ENCODE measurements at places on chromosomes 7 and 10. TPM values are rescaled to one million over a fixed set of nuclear protein-coding genes. Genes with fewer than 3 reads are reported as not detected.

Gene CPA5
- total RNA-seq = not detected

GRCh38 chr10:101400585-101400984, 46.6 kb downstream of the BTRC start:
- DNase-seq = no peak

- DNase-seq = no peak
Observed at GRCh38 chr10:7000061-7000460, 410.8 kb downstream of the SFMBT2 start.

DNA sequence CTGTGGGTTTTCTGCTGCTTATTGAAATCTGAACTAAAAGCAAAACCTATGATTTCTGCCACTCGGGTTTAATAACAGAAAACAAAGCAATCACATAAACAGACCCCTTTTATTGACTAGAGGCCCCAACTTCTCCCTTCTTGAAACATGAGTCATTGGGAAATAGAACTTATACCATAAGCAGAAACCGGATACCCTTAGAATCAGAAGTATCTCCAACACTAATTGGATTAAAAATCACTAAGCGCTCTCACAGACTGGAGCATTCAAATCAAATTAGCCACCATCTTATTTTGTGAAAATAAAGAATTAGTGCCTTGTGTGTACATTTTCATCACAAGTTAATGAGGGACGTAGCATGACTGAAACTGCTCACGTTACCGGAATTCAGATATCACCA, 206.9 kb downstream of the WDR11 start:
- DNase-seq = no peak

- DNase-seq = no peak
Observed at GRCh38 chr7:132377015-132377414, 199.3 kb downstream of the PLXNA4 start.

DNA sequence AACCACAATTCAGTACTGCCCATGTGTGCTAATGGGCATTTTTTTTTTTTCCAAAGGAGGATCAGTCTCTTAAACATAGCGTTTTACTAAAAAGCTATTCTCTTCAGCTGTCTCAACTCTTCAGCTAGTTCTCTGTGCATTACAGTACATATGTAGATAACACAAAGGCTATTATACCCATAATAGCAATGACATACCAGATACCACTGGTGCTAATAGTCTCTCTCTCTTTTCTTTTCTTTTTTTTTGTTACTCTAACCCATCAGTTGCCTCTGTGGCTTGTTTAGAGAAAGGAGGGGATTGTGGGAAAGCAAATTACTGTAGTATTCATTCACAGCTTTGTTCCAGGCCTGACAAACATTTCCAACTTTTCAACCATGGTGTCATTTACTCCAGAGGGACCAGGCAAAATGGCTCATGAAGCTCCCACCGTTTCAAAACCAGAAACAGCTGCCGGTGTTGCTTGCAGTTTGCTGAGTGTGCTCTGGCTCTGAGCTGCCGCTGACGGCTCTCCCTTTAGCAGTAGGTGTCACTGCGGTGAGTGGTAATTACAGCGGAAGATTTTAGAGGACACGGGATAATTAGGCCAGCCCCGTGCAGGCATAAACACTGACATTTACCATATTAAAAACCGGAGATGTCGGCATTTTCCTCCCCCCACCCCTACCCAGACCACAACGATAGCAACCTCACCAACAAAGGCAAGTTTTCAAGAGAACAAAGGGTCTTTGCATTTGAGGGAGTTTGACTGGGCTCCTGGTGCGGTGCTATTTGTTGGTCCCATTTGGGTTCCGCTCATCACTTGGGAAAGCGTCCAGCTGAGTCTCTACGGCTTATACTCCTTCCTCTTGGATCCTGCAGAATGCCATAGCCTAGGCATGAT, 1005.5 kb downstream of the KCNMA1 start:
- no peak for DNase-seq

Gene PRF1
- total RNA-seq = not detected

GRCh38 chr10:96747734-96748550, 27.6 kb upstream of the PIK3AP1 start:
- no peak for DNase-seq

- peak; percentile 40 for DNase-seq
Observed at GRCh38 chr10:77165445-77166208, 472.0 kb downstream of the KCNMA1 start.

GRCh38 chr10:73339436-73339835, 19.2 kb downstream of the CFAP70 start:
- peak; percentile 34 for DNase-seq

DNA sequence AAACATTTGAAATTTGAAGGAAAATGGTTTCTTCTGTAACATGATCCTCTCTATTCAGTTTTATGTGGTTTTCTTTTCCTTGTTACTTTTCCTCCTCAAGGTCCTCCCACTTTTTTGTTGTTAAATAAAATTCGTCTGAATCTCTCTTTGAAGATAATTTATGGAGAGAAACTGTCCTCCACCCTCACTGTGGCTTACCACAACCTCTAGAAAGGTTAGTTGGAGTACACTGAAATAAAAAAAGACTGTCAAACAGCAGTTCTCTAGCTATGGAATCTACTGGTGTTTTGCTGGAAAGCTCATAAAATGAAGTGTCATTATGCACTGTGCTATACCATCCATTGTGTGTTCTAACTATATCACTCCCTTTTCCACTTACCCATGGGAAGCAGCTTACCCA, 189.4 kb downstream of the HDAC9 start:
- no peak for DNase-seq

Gene TM9SF3
- total RNA-seq = 129 TPM

- DNase-seq = no peak
Observed at GRCh38 chr10:5573319-5573950, 48.7 kb downstream of the CALML3 start.

DNA sequence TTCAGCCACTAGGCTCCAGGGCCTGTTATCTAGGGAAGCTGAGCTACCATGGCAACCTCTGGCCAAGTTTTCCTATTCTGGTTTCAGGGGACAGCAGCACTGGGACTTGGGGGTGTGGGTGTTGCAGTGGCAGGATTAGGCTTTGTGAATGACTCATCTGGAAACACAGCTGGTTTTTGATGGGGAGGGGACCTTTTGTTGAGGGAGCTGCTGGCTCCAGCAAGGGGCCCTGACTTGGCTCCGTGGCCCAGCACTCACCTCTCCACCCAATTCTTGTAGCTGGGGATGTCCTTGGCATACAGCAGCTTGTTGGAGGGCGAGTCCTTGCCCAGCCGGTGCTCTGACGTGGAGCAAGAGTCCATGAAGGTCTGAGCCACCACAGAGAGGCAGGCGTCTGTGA, 435.9 kb downstream of the PLXNA4 start:
- no peak for DNase-seq

GRCh38 chr10:112716924-112717413, 233.1 kb upstream of the TCF7L2 start:
- DNase-seq = no peak

Gene SFTPA2
- not detected for total RNA-seq

Gene GIMAP5
- 3.7 TPM for total RNA-seq

- DNase-seq = peak; percentile 60
Observed at GRCh38 chr7:80127412-80128160, 7.0 kb upstream of the GNAI1 start.

Gene PIP
- total RNA-seq = not detected

DNA sequence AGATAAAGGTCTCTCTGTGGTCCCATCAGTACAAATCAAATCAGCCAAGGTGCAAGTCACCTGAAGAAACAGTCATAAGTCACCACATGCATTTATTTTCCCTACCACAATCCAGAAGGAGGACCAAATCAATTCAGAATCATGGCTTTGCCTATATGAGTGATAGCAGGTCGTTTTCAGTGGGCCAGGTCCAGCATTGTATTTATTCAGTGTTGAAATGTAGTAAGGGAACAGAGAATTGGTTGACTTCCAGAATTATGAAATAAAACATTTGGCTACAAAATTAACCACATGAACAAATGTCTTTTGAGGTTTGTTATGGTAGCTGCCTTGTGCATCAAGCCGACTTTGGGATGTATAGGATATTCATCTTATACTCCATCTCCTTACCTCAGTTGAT, 88.4 kb downstream of the POLR1F start:
- DNase-seq = no peak

GRCh38 chr10:116774728-116775151, 32.4 kb upstream of the HSPA12A start:
- no peak for DNase-seq

Gene PRRT4
- total RNA-seq = 2.7 TPM

- DNase-seq = no peak
Observed at GRCh38 chr7:77484785-77485184, 52.3 kb upstream of the PTPN12 start.

Gene CYP3A4
- not detected for total RNA-seq

Gene EPC1
- total RNA-seq = 99.4 TPM

Gene ZMIZ2
- 12.6 TPM for total RNA-seq

GRCh38 chr10:66835400-66835799, 90.4 kb upstream of the LRRTM3 start:
- DNase-seq = no peak

GRCh38 chr10:121665809-121666208, 67.6 kb upstream of the FGFR2 start:
- no peak for DNase-seq

GRCh38 chr7:17983221-17984062, 43.1 kb upstream of the SNX13 start:
- DNase-seq = no peak

Gene OR9A4
- 0.31 TPM for total RNA-seq

DNA sequence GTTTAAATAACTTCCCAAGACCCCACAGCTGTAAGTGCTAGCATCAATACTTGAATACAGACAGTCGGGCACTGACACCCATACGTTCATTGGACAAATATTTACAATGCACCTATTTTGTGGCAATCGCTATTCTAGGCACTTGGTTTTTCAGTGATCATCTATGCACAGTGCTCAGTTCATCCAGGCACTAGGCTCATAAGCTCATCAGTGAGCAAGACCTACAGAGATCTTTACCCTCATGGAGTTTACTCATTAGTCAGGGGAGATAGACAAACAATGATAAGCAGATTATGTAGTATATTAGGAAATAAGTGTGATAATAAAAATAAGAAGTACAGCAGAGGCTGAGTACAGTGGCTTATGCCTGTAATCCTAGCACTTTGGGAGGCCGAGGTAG, 7.6 kb upstream of the DHTKD1 start:
- no peak for DNase-seq

DNA sequence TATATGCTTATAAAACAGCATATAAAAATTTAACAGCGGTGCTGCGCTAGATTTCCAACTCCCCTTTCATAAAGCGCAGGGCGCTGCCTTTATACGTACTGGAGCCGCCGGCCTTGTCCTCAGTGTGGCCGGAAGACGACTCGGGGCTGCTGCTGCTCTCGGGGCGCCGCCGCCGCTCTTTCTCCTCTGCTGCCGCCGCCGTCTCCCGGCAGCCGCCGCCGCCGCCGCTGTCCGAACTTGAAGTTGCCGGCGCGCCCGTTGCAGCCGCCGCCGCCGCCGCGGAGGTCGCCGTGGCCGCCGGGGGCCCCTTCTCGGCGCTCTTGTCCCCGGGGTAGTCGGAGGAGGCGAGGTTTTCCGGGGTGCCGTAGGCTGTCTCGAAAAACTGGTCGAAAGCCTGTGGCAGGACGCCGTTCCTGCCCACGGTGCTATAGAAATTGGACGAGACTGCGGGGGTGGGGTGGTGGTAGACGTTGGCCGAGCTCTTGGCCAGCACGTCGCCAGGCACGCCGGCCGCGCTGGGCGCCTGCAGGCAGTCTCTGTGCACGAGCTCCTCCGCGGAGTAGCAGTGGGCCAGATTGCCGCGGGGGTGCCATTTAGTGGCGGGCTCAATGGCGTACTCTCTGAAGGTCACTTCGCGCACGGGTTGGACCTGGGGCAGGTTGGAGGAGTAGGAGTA, 557 bp downstream of the HOXA11 start:
- no peak for DNase-seq

GRCh38 chr10:95363303-95363912, 72.6 kb upstream of the PDLIM1 start:
- DNase-seq = no peak

Gene SORBS1
- total RNA-seq = 123 TPM

- DNase-seq = no peak
Observed at GRCh38 chr7:64869912-64870562, 33.0 kb upstream of the ZNF273 start.

Gene UNCX
- not detected for total RNA-seq

GRCh38 chr7:92843034-92843760, 6.8 kb upstream of the CDK6 start:
- DNase-seq = no peak

GRCh38 chr10:107028236-107028635, 136.3 kb downstream of the SORCS1 start:
- no peak for DNase-seq

Gene PKD2L1
- total RNA-seq = 0.62 TPM

DNA sequence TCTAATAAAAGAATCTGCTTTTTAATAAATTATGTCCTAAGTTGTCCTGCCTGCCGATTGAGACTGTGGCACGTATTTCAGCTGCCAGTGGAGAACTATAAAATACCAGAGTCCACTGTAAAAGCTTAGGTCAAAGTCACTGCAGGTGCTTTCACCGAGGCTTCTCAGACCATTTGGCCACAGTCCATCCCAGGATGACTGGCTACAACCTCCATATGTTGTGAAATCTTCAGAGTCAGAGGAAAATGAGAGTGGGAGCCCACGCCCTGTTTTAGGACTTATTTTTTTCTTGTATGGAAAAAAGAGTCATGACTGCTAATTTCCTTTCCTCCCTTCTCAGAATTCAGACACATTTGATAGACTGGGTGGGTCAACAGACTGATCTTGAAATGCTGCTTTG, 182.9 kb downstream of the ANK3 start:
- no peak for DNase-seq

DNA sequence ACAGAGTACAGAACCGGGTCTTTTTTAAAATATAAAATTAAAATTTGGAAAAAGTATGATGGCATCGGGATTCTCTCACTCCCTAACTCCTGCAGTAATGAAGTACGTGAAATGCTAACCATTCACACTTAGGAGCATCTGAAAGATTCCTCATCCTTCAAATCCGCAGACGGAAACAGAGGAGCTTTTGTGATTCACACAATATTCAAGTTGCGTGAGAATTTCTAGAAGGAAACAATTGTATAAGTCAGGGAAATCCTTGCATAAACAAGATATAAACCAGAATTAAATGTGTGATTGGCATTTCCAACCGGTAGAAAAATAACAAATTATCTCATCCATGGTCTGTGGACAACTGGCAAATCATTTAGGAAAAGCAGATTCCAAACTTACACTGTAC, 103.2 kb upstream of the ADAM12 start:
- no peak for DNase-seq

DNA sequence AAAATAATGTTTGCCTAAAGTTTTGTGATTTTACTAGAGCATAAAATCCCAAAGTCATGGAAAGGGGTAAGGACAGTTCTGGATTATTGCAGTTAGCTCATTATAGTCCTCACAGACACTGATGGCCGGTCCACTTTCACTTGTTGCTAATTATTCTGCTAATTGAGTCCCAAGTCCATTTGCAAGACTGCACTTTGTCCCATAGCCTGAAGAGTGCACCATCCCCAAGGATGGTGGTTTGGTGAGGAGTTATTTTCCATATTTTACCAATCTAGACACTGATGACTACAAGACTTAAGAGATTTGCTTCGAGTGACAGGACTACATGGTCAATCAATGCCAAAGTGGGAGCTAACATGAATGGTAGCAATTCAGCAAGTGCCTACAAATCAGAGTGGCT, 181.8 kb upstream of the CACNA2D1 start:
- DNase-seq = no peak
